Right ventricle myocardium inferior (tissue), 1 donor: ENCODE measurements at places on chromosomes 1 and 21. TPM values are rescaled to one million over a fixed set of nuclear protein-coding genes. Genes with fewer than 3 reads are reported as not detected.

The CFHR5 gene
- not detected for total RNA-seq

The OVAAL gene
- 2.0 TPM for total RNA-seq

The GJA8 gene
- not detected for total RNA-seq

The FCRL4 gene
- not detected for total RNA-seq

The LHX8 gene
- not detected for total RNA-seq

The SPRR2E gene
- not detected for total RNA-seq

The HES2 gene
- total RNA-seq: not detected

DNA sequence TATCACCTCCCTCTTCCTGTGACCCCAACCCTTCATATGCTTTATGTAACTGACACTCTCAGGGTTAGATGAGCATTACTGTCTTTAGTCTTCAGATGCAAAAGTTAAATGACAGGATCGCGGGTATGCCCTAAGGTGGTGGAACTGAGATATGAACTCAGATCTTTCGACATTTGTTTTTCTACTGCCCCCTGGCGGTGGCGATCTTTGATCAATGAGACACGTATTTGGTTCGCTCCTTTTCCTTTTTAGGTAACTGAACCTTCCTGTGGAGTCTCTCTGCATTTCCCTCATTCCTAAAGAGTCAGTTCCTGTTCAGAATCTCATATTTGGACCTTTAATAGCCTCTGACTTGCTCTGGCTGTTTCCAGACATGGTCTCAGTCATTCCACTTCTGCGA is 47.8 kb upstream of the ZP4 start:
- no peak for DNase-seq

DNA sequence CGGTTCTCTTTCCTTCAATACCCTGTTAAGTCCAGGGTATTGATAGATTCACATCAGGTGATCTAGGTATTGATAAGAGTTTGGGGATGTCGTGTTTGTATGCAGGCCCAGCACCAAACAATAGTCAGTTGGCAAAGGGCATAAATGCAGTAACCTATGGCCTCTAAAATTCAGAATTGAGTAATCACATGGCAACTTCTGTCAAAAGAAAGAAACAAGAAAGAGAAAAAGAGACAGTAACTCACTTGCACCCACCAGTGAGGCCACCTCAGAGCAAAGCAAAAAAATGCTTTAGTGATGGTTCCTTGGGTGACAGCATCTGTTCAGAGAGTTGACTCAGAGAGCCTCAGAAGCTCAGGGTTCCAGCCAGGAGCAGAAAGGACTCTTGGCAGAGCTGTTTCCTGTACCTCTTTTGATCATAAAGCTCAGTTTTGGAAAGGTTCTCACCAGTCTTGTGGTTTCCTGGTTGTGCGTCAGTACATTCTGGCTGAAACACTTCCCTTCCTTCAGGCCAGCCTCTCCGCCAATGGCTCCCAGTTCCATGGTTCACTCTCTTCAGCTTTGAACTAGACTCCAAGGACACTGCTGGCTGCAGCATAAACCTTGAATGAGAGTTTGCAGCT is 70.1 kb upstream of the GORAB start:
- DNase-seq: no peak

- DNase-seq: no peak
Observed at GRCh38 chr1:194755241-194755994, 1569.0 kb upstream of the B3GALT2 start.

DNA sequence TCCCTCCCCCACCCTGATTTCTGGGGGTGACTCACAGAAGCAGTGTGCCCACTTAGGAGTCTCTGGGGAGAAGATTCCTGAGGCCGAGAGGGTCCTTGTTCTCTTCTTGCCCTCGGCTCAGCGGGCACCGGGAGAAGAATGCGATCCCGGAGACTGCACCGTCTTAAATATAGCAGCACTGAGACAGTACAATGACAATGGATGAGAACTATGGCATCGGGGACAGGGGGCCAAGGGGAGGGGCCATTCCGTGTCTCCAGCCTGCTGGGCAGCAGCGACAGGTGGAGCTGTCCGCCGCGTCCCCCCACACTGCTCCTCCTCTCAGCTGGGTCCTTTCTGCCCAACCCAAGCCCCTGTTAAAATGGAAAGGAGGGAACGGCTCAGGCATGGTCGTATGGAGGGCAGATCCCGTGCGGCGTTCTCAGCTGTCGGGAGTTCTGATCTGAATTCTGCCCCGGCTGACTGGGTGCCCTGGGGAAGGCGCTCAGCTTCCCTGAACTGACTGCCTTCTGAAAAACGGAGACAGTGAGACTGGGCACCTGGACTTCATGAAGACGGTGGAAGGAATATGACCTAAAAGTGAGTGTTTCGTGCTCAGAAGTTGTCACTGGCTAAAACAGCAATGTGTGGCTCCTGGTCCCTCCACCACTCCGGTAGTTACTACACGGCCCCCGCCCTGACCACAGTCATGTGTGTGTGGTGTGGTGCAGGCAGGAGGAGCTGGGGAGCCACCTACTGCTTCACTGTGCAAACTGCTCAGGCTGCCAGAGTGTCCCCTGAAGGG is at the start of gene MYOM3:
Gene MYOM3 (minus strand): TSS at position 140 of the 784 bp plus-strand sequence. CDS start 3,499 bp downstream, outside the sequence.
- no peak for DNase-seq

DNA sequence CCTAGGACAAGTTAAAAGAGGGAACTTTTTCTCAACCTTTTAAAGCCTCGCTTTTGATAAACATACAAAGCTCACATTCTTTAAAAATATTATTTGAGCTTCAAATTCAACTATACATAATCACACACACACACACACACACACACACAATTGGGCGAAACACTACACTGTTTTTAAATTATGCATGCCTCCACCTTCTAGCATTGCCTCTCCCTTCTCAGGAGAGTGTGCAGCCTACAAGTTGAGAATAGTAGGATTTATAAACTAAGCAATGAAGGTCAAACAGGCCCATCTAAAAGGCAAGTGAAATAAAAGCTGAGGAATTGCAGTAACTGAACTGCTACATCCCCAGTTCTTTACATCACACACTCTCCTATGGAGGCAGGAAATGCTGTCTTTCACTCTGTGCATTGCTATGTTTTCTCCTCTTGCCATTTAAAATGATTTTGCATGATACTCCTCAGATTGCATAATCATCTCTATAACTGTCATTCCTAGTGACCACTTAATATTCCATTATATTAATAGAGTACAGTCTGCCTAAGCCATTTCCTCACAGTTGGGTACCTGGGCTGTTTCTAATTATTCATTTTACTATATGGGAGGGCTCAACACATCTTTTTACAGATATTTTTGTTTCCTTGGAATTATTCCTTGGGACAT is 92.5 kb upstream of the KCNE2 start:
- DNase-seq: no peak

DNA sequence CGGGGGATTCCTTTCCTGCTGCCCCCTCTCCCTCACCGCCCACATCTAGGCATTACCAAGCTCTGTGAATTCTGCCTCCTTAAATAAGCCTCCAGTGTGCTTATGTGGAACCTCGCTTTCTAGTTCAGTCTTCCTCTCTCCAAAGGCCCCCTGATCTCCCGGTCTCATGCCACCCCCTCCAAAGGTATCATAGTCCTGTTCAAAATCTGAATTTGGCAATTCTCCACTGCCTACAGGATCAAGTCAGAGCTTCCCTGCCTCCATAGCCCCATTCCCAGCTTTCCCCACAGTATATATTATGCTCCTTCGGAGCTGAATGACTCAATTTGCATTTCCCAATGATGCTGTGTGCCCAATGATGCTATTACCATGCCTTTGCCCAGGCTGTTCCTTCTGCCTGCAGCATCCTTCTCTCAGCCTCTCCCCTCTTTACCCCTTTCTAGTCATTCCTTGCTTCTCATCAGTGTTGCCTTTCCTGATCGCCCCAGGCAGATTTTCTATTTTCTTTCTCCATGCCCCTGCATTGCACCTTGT is 1.7 kb downstream of the AZIN2 start:
- DNase-seq: no peak

- DNase-seq: no peak
Observed at GRCh38 chr1:239896569-239896968, 195.1 kb upstream of the FMN2 start.

DNA sequence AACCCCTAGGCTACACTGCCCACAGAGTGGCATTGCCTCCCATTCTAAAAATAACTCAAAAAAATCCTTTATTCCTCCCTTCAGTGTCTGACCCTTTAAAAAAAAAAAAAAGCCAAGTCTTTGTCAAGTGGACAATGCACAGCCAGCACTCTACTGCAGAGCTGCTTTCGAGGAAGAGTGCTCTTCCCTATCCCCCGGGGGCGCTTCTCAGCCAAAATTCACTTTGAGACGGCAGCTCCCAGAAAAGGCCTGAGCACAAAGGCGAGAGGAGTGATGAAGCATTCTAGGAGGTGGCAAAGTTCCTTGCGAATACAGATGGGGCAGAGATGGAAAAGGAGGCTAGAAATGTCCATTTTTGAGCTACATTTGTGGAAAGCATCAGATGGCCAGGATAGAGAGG is 23.3 kb downstream of the EPHA10 start:
- DNase-seq: no peak

- DNase-seq: no peak
Observed at GRCh38 chr1:175714350-175714749, 29.0 kb downstream of the TNR start.

DNA sequence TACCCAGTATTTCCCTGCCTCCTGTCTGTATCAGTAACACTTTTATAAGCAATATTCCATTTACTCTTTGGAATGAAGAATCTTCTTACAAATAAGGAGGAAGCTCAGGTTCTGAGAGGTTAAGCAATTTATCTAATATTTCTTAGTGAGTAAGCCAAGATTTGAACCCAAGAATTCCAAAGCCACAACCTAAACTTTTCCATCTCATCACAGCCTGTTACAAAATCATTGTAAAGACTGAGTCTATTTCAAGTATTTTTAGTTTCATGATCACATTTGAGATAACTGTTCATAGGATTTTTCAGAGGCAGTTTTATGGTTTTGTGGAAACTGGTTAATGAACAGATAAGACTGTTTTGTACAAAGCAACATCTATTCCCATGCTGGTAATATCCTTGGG is 29.8 kb upstream of the HHAT start:
- no peak for DNase-seq

DNA sequence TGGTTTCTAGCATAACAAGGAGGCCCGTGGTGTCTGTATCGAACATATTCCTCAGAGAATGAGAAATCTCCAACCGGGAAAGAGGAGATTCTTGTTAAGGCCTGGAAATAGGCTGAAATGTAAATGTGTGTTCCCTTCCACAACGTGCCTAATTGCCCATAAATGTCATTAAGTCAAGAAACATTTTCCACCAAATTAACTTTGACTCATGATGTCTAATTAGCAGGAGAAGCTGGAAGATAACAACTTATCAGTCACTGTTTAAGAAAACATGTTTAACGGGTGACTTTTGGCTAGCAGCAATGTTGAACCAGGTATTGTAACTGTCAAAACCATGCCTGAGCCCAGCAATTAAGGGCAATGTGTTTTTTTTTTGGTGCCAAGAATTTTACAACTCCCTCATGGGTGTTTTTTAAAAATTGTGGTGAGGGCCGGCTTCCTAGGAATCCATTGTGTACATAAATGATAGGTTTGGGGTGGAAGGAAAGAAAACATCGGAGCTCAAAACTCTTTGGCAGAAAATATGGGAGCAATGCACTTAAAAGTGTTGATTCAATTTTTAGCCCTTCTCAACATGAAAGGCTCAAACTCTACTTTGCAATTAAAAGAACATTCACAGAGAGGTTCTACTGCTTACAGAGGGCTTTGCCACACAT is 67.0 kb downstream of the OLIG1 start:
- no peak for DNase-seq

- no peak for DNase-seq
Observed at GRCh38 chr1:158728510-158729225, 8.1 kb upstream of the OR6K3 start.
